ENCODE measurements at places on chromosomes 5 and 9.

DNA sequence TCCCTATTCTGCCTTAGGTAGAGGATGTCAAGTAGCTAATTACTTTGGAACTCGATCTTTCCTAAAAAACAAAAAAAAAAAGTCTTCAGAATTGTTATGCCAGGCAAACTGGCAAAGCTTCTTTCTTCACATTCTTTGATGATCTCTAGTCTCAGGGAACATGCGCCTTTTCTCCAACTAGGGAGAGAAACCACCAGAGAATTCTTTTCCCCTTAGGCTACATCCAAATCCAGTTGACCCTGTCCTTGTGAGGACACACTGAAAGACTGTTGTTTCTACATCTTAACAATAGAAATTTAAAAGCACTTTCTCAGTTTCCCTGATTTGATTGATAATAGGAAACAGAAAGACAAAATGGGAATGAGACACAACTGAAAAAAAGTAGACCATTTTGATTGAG, 94.7 kb upstream of the ITGA2 start:
- DNase-seq = no peak

DNA sequence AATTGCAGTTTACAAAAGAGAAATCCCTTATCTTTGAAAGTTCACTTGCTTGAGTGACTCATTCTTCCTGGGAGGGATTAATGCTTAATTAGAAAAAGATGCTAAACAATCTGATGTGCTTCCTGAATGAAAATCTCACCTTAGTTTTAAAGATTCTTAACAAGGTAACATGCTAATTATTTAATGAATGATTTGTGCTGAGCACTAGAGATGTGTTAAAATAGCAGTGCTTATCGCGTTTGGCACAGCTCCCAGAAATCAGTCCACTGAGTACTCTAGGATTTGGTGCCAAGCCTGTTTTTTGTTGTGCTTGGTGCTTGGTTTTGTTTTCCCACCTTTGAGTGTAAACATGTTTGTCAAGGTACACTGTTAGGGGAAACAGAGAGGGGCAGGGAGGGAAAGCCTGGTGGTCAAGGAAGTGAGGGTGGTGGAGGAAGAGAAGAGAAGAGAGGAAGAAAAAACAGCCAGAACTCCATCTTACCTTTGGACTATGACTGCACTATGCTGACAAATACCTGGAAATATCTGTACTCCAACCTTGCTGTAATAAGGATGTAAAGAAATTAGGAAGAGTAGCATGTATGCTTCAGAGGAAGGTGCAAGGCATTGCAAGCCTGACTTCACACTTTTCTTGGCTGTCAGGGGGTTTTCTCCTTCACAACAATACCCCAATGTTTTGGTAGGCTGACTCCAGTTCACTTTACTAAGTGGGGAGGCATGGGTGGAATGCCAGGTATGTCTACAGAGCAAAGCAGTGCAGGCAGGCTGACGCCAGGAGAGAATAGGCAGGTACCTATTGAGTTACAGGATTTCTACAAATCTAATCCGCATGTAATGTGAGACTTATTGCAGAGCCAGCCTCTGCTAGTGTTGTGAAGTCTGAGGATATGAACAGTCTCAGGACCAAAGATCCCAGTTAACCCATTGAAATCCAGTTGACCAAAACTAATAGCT, 157.2 kb upstream of the ISL1 start:
- DNase-seq = no peak

- DNase-seq = no peak
Measured at GRCh38 chr9:128917151-128917849, 3.5 kb upstream of the PHYHD1 start.

- no peak for DNase-seq
Measured at GRCh38 chr5:158070859-158071258, 211.9 kb upstream of the CLINT1 start.

DNA sequence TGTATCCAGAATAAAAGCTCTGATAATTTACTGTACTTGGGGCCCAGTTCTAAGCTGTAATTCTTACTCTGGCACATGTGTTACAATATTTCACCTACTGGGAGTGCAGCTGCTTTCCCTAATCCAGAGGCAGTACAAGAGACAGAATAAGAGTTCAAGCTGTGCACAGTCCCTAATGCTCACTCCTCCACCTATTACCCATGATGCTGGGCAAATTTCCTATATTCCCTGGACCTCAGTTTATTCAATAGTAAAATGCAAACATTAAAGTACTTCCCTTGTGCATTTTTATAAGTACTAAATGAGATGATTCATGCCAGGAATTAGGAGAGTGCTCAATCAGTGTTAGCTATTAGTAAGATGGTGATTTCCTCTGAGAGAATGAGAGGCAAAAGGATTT, 28.0 kb upstream of the TAF11L2 start:
- no peak for DNase-seq

GRCh38 chr9:82376677-82377232, 388.2 kb downstream of the SPATA31D1 start:
- no peak for DNase-seq

DNA sequence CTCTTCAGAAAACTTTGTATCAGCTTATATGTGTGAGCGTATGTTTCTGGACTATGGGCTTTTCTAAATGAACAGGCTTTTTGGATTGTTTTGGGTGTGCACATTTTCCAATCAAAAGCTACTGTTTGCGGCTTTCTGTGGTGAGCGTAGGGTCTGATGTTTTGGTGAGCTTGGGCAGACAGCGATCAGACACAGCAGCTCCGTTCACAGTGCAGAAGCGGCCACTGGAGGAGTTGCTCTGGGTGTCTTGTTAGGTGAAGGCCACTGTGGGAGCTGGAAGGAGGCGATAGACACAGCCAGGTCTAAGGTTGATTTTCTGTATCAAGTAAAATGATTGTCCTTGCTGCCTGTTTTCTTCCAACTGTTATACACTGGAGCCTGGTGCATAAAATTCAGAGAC, 11.1 kb downstream of the PRRC2B start:
- DNase-seq = no peak

DNA sequence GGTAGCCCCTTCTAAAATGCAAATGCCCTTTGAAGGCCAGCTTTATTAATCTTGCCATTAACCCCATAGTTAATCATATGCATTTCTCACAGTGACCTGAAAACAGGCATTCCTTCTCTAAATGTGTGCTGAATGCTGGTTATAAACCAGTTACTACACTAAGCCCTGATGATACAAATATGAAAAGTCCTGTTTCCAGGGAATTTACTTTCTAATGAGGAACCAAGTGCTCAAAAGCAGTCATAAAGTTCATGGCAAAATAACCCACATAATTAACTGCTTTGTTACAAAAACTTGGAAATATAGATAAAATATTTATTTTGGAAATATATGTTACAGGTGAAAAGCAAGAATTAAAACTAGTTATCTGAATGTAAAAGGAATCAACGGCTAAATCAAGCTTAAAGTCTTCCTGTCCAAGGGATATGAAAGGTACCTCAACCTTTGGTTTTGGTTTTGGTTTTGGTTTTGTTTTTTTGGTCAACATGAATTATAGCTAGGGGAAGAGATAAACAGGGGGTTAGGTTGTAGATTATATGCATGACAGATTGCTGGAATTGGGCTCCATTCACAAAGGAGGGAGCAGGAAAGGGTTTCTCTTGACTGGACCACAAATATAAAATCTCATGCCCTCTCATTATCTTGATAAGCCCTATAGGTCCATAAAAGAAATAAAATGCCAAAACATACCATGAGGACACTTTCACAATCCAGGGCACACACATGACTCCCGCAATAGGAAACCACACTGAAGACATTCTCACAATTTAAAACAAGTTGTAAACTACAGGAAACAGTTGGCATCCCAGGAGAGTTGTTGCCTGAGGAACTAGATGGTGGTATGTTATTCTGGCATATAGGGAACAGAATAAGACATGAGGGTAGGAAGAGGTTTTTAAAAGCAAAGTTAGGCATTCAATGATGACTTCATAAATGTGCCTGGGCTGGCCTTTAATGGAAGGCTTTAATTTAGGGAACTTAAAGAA, 46.7 kb upstream of the MACIR start:
- DNase-seq = no peak

DNA sequence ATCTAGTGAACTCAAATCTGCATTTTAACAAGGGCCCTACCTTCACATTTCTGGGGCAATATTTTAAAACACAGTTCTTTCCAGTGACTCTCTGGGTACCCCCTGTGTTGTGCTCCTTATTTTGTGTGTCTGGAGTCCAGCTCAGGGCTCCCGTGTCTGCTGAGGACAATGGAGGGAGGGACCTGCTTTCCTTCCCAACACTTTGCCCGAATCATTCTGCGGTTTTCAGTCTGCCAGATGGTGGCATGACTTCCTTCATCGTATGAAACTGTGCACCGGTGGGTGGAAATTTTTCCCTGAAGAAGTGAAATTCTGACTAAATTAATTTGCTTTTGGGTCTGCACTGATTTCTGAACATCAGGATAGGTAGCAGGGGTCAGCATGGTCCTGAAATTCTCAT, 153.6 kb upstream of the CD180 start:
- no peak for DNase-seq

DNA sequence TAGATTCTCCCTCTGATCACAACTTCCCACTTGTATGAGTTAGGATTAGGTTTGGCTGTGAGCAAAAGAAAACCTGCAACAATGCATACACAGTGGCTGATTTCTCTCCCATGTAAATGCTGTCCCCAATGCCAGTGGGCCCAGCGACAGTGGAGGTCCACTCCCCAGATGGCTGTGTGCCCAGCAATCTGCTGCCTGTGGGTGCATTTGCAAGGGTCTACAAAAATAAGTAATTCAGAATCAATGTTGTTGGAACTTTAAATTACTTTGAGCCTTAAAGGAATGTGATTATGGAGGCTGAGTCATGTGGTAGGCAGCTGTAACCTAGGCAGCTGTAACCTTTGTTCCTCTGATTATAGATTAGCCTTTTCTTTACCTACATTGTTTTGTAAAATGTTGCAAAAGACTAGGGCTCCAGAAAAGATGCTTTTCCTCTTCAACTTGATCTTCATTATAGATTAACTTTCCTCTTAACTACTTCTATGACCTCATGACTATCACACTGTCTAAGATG, 14.2 kb upstream of the MXD3 start:
- DNase-seq = no peak

- DNase-seq = no peak
Measured at GRCh38 chr9:81680506-81680905, 8.8 kb downstream of the TLE1 start.

- DNase-seq = no peak
Measured at GRCh38 chr9:36080519-36080918, 43.8 kb downstream of the RECK start.
